ENCODE measurements at places on chromosomes 2 and 18.

DNA sequence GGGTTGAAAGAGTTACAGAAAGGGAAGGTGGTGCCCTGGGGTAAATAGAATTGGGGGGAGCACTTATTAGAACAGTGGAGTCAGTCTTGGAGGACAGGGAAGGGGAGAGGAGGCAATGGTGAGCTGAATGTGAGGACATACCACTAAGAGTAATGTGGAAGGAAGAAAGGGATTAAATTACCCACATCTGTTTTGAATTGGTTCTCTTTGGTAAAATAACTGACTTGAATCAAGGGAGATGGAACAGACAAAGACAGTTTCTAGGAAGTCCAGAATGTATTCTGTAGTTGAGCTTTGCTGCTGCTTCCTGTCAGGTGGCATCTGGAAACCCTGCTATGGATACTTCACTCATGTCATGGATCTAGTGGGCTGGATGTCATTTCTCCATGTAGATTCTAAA is 6.7 kb downstream of the SETBP1 start:
- no peak for DNase-seq

- no peak for DNase-seq
Measured at GRCh38 chr18:48072428-48073204, 142.2 kb upstream of the SMAD2 start.

DNA sequence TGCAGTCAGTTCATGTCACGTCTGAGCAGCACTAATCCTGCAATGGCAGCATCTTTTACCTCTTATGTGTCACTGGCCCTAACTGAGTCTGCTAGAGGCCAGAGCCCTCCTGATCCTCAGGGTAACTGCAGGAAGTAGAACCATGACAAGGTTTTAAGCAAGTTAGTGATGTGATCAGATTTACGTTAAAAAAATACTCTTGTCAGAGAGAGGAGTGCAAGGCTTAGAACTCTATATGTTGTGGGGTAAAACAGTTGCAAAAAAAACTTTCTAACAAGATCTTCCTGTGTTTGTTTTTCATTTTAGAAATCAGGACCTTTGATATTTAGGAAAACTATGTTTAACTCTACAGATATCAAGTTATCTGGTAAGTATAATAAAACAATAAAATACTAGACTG is 4.6 kb downstream of the TMEM87B start:
- no peak for DNase-seq

GRCh38 chr2:164937864-164938401 is 17.4 kb downstream of the SLC38A11 start:
- no peak for DNase-seq

DNA sequence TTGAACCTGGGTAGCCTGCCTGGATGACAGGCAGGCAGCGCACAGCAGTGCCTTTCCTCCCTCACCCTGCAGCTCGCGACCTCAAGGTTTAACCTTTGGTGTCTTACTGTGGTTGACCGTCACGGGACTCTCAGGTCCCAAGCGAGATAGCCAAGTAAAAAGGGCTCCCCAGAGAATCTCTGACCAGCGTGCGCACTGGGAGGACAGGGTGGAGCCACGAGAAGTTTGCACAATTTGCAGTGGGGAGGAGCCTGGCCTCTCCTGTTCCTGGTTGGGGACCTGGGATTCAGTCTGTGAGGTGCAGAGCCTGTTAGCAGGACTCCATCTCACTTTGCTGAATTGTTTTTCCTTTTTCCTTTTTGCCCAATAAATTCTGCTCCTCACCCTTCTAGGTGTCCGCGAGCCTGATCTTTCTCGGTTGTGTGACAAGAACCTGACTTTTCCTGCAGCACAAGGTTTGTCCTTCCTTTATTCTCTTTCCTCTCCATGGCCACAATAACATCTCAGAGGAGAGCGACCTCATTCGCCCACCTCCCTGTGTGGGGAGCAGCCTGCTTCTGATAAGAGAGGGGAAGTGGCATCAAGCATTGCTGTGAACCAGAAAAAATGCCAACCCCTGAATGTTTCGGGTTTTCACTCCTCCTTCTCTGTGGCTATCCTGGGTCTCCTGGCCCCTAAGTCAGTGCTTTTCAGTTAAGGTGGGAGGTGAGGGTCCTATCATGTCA is 36.2 kb downstream of the POU3F3 start:
- DNase-seq = no peak

All from stimulated activated naive CD4-positive, alpha-beta T cell treated with Interleukin-2 at 50 U/mL for 16 hours (primary cell).